NCI-H226 (cell line): ENCODE measurements at places on chromosomes 4 and X.

DNA sequence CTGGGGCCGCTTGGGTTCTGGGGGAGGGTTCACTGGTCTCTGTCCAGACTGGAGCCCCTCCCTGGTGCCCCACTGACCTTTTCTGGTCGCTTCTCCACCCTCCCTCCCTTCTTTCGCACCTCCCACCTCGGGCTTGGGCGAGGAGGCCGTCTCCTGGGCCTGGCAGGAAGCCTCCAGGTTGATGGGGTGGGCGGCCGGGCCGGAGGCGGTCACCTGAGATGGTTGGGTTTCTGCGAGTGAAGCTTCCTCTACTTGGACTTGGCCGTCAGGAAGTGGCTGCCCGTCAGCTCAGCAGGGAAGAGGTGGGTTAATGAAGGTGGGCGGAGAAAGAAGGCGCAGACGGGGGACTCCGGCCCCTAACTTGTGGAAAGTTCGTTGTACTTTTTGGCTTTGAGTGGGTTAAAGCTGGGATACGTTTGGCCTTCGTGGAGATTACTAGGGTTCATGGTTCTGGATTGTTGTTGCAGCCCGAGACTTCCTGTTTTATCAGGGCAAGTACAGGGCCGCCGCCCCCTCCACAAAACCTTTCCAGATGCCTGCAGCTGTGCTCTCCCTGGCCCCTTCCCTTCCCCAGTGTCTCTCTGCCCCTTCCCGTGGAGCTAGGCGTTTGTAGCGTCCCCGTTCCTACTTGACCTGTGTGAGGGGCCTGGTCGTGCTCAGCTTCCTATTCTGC is 1.2 kb downstream of the AKAP17A start:
- DNase-seq, result peak; percentile 57

DNA sequence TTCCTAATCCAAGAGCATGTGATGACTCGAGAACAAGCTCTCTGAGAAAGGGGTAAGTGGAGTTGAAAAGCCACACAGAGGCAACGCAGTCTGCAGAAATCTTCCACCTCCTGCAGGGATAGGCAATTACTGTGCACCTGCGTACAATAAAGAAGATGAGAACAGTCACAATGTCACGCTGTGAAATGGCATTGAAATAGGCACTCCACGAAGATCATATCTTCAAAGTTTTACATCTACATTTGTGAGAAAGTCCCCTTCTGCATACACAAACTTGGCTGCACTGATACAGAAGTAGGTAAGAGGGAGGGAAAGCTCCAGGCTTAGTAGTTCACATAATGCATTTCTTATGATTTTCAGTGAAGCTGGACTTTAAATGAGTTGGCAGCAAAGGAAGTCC is 27.1 kb downstream of the DDX60L start:
- no peak for DNase-seq

GRCh38 chrX:152992115-152992514 is 1.8 kb downstream of the PNMA5 start:
- DNase-seq, result no peak

- DNase-seq, result no peak
Observed at GRCh38 chr4:519885-520682, 21.1 kb downstream of the PIGG start.

DNA sequence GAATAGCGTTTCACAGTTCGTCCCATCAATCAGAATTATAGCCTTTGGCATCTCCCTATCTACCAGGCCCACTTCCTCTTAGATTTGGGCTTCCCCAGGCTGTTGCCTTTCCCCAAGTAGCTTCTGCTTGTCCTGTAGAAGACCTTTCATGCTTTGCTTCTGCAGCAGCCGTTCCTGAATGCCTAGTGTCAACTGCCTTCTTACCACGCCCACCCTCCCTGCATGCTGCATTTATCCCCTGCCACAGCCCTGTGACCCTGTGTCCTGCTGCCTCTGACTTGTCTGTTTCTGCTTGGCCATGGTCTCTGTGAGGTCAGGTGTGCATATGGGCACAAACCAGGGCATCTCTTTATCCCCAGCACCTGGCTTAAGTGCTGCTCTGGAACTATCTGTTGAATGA is 56.3 kb downstream of the HTT start:
- no peak for DNase-seq

GRCh38 chrX:139971394-139971749 is 6.1 kb upstream of the CXorf66 start:
- DNase-seq, result no peak

GRCh38 chr4:89704651-89705395 is 132.1 kb downstream of the SNCA start:
- DNase-seq, result no peak

DNA sequence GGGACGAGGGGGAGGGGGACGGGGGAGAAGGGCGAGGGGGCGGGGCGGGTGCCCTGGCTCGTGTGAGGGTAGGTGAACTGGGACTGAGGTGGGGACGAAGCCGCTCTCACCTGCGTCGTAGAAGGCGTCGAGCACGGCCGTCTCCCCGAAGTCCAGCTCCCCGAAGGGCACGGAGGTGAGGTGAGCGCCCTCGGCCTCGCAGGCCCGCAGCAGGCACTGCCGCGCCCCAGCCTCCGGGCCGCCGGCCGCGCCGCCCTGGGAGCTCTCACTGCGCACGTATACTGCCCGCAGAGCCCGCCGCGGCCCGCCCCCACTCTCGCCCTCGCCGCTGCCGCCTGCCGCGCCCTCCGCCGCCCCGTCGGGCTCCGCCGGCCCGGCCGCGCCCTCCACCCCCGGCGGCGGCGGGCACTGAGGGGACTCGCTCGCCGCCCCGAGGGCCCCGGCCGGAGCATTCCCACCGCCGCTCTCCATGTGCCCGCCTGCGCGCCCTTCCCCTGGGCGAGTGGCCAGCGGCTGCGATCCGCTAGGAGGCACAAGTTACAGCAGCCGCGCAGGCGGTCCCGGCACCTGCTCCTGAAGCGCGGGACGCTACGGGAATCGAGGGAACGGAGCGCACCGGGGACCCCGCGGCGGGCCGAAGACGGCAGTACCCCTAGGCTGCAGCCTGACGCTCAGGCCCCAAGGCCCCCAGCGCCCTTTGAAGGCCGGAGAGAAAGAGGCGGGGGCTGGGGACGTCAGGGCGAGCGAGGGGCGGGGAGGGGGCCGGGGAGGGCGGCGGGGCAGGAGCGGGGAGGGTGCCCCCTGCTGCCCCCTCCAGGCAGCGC is at the start of gene MAP3K15:
MAP3K15 (minus strand) TSS at position 718 of the 824 bp plus-strand sequence; CDS start at position 471, 247 bp downstream.
- no peak for DNase-seq

DNA sequence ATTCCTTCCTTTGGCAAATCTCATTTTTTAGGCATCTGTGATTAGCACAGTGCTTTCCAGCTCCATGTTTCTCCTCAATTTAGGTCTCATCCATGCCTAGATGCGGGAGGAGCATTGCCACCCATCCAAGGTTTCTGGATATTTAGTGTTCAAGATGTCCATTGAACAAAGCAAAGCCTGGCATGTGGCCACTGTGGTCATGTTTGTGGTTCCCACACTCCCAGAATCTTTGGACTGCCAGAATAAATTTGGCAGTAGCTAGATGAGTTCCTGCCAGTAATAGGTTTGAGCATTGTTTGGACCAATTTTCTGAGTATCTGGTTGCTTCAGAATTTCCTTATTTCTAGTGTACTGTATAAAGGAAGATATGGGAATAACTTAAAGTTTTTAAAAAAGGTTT is 1124.1 kb downstream of the ADGRL3 start:
- peak; percentile 10 for DNase-seq

DNA sequence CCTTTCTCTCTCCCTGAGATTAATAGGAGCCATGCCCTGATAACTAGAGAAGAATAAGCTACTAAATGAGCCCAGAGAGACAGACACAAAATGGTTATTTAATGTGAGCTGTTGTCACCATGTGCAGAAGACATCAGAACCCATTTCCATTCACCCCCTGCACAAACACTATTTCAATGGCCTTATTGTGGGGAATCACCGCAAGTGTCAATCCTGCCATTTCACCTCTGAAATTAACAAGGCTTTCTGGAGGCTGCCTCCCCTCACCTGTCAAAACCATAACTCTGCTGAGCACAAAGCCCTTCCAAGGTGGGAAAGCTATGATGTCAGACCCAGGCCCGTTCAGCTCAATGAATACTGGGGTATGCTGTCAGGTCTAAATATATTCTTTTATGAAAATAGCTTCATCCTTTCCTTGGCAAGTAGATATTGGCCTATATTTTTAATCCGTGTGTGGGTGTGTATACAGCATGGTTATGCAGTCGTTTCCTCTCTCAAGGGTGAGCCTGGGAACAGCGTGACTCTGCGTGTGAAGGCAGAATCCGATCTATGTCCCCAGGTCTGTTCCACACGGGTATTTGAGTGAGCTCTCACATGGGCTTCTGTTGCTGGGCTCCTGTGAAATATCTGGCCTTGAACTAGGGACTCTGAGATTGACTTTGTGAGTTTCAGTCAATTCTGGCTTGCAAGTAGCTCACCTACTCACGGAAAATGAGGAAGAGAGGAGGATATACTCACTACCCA is 266.3 kb downstream of the FBXW7 start:
- DNase-seq, result no peak

- no peak for DNase-seq
Observed at GRCh38 chr4:40669504-40669903, 39.8 kb upstream of the RBM47 start.

- no peak for DNase-seq
Observed at GRCh38 chr4:94334476-94334875, 8.2 kb downstream of the HPGDS start.

- peak; percentile 50 for DNase-seq
Observed at GRCh38 chrX:63747331-63747730, 37.7 kb downstream of the ARHGEF9 start.

DNA sequence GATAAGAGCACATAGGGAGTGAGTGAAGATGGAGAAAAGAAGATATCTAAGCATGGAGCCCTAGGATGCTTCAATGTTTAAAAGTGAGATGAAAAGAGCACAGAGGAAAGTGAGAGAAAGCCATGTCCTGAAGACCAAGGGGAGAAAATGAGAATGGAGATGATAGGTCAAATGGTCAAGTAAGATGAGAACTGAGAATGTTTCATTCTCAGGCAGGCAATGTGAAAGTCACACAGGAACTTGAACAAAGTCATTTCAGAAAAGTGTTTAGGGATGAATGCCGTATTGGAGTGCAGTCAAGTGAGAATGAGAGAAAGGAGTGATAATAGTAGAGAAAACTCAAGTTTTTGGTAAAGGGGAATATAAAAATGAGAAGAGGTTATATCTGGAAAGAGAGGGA is 148.7 kb upstream of the PTCHD1 start:
- DNase-seq, result no peak

DNA sequence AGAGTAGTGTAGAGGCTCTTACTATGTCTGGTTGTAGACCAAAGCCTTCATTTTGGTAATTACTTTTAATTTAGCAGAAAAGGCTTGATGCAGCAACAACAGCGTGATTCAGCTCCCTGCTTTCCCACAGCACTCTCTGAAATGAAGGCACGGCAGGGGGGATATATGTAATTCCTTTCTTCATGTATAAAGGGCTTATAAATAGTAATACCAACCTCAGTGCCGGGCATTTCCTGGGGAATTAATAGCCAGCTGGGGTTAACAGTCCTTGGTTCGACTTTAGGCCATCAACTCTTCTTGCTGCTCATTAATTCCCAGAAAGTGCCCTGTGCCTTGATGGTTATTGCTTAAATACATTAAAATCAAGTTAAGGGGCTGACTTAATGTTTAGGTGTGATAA is 669.0 kb downstream of the ZNF674 start:
- DNase-seq, result no peak

DNA sequence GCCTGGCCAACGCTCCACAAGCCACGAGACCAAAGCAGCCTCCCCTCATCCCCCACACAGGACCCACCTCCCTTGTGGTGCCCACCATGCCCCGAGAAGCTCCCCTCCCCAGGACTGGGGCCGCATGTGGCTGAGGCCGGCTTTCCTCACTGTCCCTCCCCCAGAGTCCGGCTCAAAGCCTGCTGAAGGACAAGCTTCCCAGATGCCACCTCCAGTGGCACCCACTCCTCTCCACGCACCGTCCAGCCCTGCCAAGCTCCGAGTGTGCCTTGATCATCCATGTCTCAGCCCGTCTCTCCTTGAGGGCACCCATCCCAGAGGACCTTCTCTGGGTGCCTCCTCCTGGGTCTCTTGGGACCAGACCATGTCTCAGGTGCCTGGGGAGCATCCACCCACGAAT is 58.8 kb upstream of the MXD4 start:
- DNase-seq, result no peak

DNA sequence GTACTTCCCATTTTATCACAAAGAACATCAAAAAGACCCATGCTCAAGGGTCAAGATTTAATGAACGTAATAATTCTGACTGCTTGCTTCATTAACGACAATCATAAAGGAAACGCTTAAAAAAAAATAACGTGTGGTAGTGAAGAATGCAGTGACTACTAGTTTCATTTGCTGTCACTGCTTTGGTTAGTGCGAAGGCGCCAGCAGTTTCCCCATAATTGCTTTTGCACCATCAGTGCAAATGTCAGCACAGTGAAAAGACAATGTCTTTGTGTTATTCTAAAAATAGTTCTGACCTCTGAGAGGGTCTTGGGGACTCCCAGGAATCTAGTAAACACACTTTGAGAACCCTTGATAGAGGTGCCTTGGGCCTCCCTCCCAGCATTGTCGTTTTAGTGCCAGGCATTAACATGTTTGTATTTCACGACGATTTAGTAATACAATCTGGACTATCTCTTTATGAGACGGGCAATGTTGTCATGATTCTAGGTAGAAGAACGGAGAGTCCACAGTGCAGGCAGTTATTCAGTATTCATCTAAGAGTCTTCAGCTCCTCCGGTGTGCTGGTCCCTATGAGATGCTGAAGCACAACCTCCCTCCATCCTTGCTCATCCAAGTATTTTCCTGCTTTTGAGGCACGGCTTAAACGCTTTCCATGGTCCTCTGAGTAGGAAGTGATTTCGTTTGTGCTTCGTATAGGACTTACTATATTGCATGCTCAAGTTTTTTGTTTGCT is 71.0 kb downstream of the AFF1 start:
- DNase-seq, result no peak

- no peak for DNase-seq
Observed at GRCh38 chrX:133638285-133638684, 223.0 kb upstream of the GPC4 start.

DNA sequence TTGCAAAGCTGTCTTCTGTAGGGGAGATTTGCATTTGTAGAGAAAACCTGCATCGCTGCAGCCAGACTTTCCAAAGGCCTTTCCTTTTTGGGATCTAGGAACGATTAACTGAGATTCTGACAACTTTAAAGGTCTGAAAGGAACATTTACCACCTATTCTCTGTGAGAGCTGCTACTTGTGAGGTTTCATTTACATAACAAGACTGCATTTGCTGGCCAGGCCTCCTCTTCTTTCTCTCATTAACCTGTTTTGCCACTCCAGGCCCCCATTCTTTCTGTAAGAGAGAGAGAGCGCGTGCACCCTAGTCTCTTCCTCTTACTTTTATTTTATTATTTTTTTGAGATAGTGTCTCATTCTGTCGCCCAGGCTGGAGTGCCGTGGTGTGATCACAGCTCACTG is 31.6 kb downstream of the TMEM31 start:
- no peak for DNase-seq

GRCh38 chrX:64427281-64427680 is 32.0 kb upstream of the MTMR8 start:
- DNase-seq, result no peak

GRCh38 chr4:4853371-4853823 is 6.1 kb upstream of the MSX1 start:
- DNase-seq, result no peak

GRCh38 chrX:57918750-57919436 is 8.6 kb upstream of the ZXDA start:
- peak; percentile 3 for DNase-seq
